ENCODE measurements at places on chromosomes 5 and 9.

- DNase-seq = no peak
Measured at GRCh38 chr9:93149361-93149760, 15.3 kb upstream of the NINJ1 start.

GRCh38 chr9:134600371-134600770 lies 41.2 kb upstream of the COL5A1 start:
- no peak for DNase-seq

DNA sequence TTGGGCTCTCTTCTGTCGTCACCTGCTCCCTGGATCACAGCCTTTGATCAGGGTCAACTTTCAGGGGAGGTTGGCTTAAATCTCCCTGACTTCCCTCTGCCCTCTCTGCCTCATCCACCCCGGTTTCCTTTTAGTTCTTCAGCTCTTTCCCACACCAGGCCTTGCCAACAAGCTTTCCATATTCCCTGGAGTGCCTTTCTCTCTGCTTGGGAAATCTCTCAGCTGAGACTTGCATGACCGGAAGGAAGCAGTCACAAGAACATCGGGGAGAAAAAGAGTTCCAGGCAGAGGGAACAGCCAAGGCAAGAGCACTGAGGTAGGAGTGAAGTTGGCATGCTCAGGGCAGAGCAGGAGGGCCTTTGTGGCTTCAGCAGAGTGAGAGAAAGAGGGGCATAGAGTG lies 88.4 kb upstream of the HSPA9 start:
- no peak for DNase-seq

DNA sequence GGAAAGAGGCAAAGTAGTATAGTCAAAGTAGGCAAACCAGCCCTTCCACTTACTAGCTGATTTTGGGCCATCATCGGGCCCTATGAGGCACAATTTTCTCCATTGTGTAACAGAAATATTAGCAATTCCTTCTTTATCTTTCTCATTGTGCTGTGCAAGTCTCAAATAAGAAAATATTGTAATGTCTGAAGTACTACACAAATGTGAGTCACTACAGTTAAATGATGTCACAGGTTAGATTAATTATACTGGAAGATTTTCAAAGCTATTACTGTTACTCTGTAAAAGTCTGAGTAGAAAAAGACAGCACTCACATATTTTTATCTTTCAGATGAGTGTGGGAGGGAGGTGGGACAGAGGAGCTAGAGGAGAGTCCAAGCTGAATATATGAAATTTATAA lies 12.4 kb upstream of the TMC1 start:
- DNase-seq = no peak

- no peak for DNase-seq
Measured at GRCh38 chr5:122252319-122252718, 59.7 kb upstream of the SNCAIP start.

DNA sequence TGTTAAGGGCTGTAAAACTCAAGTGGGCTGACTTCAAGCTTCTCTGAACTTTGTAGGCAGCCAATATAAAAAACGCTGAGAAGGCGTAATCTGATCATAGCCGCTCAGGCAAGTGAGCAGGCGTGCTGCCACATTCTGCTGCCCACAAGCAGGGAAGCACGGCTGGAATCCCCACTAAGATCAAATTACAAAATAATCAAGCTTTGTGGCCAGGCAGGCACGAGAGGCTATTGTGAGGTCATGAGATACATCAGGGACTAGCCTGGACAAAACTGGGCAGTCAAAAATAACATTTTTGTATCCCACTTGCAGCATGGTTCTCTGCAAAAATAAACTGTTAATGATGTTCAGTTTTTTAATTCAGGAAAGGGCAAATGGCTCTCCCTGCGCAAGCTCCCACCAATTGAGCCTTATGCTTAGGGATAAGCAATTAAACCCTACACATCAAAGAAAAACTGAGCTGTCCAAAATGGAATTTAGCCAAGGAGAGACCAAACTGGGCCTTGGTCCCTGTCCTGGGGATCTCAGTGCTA lies 64.0 kb downstream of the POU5F2 start:
- no peak for DNase-seq

- DNase-seq = no peak
Measured at GRCh38 chr9:35689542-35690293, at the start of gene TPM2. TSS of gene TPM2 (minus strand) at chr9:35689925. CDS start at chr9:35689817, 108 bp downstream.

- no peak for DNase-seq
Measured at GRCh38 chr5:91146230-91146629, 236.9 kb downstream of the ARRDC3 start.

DNA sequence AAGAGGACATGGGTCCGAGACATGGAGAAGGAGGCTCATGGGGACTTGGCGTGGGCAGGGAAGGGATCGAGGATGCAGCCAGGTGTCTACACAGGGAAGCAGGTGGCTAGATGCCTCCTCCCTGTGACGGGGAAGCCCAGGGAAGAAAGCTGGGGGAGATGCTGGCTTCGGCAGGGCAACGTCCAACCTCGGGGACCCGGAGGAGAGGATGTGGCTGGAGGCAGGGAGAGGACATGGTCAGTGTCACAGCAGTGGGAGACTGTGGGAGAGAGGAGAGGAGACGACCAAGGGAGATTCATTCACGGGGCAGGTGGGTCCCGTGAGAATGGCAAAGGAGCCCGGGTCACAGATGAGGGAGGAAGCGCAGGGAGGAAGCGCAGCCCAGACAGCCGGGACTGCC lies 73.2 kb upstream of the PHYKPL start:
- no peak for DNase-seq

DNA sequence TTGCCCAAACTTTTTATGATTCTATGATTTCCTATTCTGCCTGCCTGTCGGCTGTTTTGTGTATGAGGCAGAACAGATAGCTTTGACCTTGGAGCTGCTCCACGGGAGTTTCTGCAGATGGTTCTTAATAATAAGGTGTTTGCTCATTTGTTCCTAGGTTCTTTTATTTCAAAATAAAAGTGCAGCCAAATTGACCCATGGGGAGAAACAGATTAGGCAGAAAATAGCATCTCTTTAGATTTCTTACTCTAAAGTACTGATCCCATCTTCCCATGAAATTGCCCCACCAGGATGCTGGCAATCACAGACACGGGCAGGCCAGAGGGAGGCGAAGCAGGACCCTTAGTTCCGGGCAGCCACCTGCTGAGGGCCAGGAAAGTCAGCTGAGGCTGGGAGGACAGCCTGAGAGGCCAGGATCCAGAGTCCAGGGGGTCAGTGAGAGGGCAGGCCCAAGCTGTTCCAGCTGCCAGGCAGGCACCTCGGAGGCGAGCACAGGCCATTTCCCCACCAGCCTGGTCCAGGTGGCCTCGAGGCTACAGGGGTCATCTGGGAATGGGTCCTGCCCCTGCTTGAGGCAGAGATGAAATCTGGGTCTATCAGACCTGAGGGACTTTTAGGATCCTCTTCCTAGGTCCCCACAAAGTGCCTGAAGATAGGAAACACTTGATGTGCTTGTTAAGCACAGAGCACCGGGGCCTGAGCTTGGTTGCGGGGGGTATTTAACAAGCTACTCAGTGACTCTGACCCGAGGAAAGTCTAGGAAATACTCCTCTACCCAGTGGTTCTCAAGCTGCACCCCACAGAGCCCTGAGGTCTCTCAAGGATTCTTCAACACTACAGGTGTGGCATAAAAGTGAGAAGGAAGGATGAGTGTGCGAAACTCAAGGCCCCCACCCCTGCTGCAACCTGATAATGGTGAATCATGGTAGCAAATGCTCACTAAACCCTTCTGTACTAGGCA lies 145.4 kb downstream of the CMYA5 start:
- no peak for DNase-seq

GRCh38 chr5:132205385-132206125 lies 22.1 kb downstream of the P4HA2 start:
- no peak for DNase-seq

- no peak for DNase-seq
Measured at GRCh38 chr9:76744336-76744735, 19.9 kb upstream of the PCA3 start.

DNA sequence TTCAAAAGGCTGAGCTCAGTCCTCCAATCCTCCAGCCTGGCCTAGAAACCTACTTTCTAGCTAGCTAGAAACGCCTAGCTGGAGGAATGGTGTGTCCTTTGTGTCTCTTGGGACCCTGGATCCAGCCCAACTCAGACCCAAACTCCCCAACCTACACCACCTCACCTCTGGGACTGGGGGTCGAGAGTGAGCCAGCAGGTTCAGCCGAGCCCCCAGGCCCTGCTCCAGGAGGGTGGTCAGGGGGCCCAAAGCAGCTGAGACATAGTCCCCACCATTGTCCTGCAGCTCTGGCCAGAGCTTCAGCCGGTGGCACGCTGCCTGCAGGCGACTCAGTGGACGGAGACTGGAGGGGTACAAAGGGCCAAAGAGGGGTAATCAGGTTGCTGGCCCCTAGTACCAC lies 6.2 kb downstream of the NOL6 start:
- DNase-seq = no peak

GRCh38 chr5:109250080-109250479 lies 159.7 kb downstream of the PJA2 start:
- no peak for DNase-seq

DNA sequence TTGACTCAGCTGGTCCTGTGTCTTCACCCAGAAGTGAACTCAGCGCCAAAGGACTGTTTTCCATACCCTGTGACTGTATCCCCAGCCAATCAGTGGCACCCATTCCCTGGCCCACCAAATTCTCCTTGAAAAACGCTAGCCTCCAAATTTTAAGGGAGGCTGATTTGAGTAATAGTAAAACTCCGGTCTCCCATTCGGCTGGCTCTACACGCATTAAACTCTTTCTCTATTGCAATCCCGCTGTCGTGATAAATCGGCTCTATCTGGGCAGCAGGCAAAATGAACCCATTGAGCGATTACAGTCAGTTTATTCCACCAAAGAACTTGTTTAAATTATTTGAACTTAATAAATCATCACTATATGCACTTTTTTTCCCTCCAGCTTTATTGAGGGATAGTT lies 55.9 kb upstream of the PPP1R26 start:
- no peak for DNase-seq

- no peak for DNase-seq
Measured at GRCh38 chr5:115944501-115944900, 17.8 kb upstream of the LVRN start.

GRCh38 chr5:134846641-134846960 lies 833 bp downstream of the C5orf24 start:
- peak; percentile 3 for DNase-seq

GRCh38 chr5:143398053-143398355 lies 5.5 kb downstream of the NR3C1 start:
- DNase-seq = no peak

GRCh38 chr5:59151162-59151889 lies 568.5 kb downstream of the RAB3C start:
- DNase-seq = no peak

Measured in stimulated activated CD4-positive, alpha-beta T cell treated with anti-CD3 and anti-CD28 coated beads, Interleukin-15, amount 100 ng/mL, for 1 hour (primary cell).